ENCODE measurements at places on chromosomes 7 and 10.
A peak's percentile ranks its signal among the peaks of the same experiment; 100 is the strongest.

DNA sequence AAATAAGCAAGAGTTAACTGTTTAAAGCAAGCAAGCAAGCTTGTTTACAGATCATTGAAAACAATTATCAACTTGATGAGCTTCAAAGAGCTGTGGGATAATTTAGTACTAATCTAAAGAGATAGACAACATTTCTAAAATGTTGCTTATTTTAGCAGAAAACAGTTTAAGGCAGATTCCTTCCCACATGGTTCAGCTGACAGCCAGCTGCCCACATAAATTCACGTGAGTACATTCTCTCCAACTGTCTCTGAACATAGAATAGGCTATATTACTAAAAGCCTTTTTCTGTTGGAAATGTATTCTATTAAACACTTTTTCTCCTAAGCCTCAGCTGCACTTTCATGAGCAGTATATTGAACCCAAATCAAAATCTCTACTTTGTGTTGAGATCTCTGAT lies 174.1 kb downstream of the LRRN3 start:
- DNase-seq = no peak

DNA sequence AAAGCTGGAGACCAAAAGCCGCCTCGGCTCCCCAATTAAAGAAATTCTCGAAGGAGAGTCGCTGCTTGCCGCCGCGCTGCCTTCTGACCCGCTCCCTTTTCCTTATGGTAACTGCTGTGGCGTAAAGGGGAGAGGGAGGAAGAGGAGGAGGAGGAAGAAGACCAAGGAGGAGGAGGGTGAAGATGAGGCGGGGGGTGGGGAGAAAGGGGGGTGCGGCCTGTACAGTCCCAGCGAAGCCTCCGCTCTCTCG lies 388 bp downstream of the CNOT4 start:
- DNase-seq = no peak

DNA sequence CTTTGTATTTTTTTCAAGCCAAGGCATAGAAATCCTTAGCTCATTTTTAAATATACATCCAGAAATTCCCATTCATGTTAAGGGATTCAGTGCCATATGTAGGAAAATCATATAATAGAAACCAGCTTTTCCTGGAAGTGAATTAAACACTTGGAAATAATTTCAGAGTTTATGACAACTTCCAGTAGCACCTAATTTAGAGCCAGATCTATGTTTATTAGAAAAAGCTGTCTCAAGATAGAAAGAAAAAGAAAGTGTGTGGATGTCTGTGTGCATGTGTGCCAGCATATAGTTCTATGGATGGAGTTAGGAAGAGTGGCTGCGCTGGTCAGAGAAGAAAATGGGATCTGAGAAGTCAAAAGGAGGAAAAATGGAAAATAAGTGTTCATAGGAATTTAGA lies 225.7 kb downstream of the DGKB start:
- no peak for DNase-seq

GRCh38 chr7:149196705-149197171 lies 1.4 kb downstream of the ZNF282 start:
- no peak for DNase-seq

GRCh38 chr10:103995134-103995533 lies 28.2 kb downstream of the SLK start:
- no peak for DNase-seq

GRCh38 chr10:22251751-22252223 lies 34.0 kb upstream of the EBLN1 start:
- DNase-seq = no peak

DNA sequence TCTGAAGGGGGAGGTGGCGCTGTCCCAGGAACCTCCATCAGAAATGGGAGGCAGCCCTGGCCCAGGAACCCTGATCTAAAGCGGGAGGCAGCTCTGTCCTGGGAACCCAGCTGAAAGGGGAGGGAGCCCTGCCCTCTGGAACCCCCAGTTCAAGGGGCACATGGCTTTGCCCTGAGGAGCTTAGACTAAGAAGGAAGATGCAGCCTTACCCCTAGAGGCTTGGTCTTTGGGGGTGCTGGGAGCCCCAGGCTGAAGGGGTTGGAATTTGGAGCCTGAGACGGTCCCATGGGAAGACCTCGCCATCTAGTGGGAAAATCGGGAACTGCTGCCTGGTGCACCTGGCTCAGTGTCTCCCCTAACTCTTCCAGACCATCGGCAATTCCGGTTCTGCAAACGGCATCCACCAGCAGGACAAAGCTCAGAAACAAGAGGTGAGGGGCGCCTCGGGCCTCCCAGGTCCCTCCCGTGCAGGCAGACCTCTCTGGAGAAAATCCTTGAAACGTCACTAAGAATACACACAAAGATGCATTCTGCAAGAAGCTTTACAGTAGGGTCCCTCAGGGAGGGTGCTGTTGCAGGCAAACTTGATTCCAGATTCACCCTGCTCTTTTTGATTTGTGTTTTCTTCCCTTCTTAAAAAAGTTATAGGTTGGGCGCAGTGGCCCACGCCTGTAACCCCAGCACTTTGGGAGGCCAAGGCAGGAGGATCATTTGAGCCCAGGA lies 52.4 kb upstream of the GTF2IRD1 start:
- DNase-seq = peak; percentile 29

- no peak for DNase-seq
These were observed 43.9 kb upstream of the GRB10 start for GRCh38 chr7:50826371-50827172.

- no peak for DNase-seq
These were observed 80.3 kb upstream of the TRIL start for GRCh38 chr7:29038463-29038862.

DNA sequence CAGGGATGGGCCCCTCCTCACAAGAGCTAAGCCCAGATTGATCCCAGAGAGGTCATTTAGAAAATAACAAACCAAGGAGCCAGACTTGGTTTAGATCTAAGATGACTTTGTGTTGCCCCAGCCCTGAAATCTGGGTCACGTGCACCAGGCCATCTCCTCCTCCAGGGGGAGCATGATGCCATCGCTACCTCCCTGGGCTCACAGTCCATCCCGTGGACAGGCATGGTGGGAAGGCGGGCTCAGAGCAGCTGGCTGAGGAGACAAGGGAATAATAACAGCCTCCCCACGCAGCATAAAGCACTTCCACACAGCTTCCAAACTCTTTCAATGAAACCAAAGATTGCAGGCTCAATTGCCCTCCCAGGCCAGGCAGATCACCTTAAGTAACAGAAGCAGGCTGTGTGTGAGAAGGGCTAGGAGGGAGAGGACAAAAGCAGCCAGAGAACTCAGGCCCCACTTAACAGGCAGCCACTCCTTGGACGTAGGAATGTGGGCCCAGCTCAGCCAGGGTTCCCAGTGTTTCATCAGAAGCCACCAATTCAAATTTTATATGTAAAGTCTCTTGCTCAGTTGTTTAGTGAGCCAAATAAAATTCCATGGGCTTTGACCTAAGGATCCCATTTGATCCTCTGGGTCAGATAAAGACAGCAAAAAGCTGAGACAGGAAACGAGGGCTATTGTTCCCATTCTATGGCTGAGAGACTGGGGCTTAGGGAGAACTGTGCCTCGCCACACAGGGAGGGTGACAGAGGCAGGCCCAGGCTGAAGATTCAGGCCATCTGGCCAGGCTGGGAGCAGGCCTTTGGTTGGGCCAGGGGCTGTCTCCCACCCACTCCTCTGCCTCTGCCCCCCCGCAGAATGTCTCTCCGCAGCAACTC lies 100.2 kb downstream of the COL13A1 start:
- DNase-seq = no peak

- no peak for DNase-seq
These were observed 11.7 kb downstream of the MAT1A start for GRCh38 chr10:80277567-80278250.

GRCh38 chr10:13224210-13224995 lies 9.8 kb downstream of the UCMA start:
- DNase-seq = no peak

DNA sequence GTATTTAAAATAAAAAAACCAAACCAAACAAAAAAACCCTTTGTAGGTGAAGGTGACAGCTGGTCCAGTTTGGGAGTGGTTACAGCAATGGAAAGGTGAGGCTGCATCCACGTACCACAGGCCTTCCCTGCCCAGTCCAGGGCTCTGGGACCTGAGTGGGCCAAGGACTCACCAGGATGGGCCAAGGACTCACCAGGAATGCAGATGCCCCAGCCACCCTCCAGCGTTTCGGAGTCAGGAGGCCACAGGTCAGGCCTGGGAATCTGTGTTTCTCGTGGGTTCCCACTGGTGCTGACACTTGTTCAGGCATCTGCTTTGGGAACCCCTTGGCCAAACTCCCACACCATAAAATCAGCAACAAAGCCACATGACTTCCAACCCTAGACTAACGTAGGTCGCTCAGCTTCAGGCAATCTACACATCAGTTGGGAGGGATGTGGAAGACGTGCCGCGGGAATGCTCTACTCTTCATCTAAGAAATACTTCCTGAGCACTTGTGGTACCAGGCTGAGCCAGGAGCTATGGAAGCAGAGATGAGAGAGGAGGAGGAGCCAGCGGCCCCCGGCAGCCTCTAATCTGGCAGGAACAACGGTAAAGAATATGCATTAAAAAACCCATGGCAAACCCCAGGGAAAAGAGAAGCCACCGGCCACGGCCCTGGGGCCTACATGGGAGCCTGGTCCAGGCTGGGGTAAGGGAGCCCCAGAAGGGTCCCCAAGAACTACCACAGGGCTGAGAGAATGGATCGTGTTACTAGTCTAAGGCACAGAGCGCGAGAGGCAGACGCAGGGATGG lies 473.4 kb downstream of the PTPRN2 start:
- no peak for DNase-seq

GRCh38 chr10:76085817-76086167 lies 654.4 kb downstream of the LRMDA start:
- DNase-seq = no peak

GRCh38 chr7:139852482-139852845 lies 23.4 kb downstream of the TBXAS1 start:
- no peak for DNase-seq

DNA sequence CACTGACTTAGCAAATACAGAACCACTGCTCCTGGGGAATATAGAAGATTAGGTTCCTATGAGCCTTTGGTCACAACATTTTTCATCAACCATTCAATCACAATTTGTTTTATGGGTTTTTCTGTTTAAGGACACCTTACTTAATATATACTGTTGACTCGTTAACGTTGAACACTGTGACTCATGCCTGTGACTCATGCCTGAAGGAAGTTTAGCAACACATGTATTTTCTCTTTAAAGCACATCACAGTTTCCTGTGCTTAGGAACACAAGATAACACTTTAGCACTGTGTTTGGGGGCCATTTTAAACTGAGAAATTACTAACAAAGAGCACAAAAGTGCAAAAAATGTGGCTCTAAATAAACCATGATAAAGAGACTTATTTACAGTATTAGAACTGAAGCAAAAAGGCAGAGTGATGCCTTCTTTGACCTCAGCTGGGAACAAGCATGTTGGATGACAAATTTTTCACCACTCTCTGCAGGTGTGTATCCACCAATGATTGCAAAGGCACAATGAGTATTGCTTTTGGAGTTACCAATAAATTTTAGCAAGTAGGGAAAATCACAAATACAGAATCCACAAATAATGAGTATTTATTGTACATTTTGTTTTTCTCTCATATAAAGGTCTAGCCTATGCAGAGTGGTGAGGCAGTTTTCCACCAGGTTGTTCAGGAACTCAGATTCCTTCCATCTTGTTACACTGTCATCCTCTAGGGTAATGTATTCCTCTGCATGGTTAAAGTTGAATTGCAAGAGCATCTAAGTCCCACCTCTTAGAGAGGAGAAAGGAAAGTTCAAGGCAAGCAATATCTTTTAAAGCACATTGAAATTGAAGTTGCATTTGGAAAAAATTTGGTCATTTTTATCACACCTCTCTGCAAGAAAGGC lies 7.3 kb downstream of the FGFBP3 start:
- DNase-seq = no peak

- DNase-seq = no peak
These were observed 38.5 kb downstream of the AMZ1 start for GRCh38 chr7:2726316-2727018.

DNA sequence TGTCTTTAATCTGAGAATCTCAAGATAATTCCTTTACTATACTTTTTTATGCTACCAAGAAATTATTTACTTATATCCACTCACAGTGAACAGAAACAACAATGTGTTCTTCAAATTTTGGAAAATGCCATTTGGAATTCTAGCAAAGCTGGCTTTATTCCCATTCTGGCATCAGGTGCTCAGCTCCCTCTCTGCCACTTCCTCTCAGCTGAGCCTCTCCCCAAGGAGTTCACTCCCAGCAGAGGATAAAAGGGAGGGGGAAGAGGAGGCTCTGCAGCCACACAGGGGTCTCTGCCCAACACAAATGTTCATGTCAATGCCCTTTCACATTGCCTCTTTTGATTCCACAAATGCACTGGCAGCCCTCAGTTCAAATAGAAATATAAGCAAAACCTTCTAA lies 116.9 kb downstream of the CPEB3 start:
- DNase-seq = no peak

- DNase-seq = no peak
These were observed at the start of gene CYP3A4 for GRCh38 chr7:99784007-99784406. Gene CYP3A4, minus strand, starts transcription at chr7:99784184. Its CDS starts 103 bp downstream, at chr7:99784081.

GRCh38 chr10:115606086-115606485 lies 512.9 kb downstream of the ATRNL1 start:
- no peak for DNase-seq

DNA sequence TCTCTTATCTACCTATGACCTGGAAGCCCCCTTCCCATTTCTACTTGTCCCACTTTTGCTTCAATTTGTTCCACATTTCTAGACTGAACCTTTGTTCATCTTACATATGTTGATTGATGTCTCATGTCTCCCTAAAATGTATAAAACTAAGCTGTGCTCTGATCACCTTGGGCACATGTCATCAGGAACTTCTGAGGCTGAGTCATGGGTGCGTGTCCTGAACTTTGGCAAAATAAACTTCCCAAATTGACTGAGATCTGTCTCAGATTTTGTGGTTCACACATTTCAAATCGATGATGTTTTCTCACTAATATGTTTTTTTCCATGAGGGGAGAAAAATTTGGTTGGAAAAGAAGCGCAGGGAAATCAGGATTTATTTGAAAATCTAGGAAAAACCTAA lies 406.2 kb upstream of the LRRTM3 start:
- no peak for DNase-seq

GRCh38 chr10:11149807-11150141 lies 132.1 kb downstream of the CELF2 start:
- DNase-seq = no peak

DNA sequence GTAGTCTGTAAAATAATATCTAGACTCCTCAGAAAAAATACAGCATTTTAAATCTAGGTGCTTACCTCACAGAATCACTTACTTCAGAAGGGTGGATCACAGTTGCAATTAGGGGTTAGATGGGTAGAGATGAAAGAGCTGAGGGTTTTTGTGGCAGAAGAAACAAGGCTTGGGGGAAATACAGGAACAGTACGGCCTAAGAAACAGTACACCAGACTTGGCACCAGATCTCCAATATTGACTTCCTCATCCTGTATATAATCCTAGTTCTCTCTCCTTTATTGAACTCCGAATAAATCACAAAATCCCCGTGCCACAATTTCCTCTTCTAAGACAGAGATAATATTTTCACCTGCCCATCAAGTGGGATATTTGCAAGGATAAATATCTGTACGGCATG lies 14.3 kb downstream of the CEP41 start:
- DNase-seq = no peak

DNA sequence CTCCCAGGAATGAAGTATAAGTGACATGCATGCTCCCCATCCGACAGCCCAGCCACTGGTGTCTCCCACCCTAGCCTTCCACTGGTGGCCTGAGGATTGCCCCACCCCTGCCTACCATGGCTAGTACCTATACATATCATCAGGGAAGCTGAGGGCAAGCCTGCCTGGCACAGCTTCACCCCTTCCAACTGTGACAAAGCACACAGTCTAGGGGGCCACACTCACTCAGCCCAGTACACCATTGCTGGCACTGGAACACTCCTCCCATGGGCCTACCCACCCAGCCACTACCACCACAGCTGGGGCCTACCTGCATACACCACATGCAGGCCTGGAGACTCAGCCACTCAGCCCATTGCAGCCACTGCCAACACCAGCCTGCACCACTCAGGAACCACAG lies 393.1 kb upstream of the STEAP1 start:
- DNase-seq = no peak

Measured in SHP77 (cell line).